Right ventricle myocardium inferior (tissue), 1 donor: ENCODE measurements at places on chromosomes 7 and 10.
A peak's percentile ranks its signal among the peaks of the same experiment; 100 is the strongest.

DNA sequence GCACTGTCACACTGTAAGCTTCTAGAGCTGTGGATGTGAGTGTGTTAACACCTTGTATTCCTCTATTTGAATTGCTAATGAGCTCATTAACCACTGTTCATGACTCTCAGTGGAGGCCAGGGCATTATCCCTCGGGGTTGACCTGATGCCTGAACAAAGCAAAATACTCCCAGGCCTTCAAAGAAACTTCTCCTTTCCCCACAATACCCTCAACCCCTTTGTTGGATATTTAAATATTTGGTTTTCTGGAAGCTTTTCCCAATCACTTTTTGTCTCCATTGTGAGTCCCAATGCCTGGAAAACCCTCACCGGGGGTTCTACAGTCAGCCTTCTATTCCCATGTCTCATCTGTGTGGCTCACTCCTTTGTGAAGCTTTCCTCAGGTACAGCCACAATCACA lies 780.1 kb downstream of the PHTF2 start:
- no peak for DNase-seq

DNA sequence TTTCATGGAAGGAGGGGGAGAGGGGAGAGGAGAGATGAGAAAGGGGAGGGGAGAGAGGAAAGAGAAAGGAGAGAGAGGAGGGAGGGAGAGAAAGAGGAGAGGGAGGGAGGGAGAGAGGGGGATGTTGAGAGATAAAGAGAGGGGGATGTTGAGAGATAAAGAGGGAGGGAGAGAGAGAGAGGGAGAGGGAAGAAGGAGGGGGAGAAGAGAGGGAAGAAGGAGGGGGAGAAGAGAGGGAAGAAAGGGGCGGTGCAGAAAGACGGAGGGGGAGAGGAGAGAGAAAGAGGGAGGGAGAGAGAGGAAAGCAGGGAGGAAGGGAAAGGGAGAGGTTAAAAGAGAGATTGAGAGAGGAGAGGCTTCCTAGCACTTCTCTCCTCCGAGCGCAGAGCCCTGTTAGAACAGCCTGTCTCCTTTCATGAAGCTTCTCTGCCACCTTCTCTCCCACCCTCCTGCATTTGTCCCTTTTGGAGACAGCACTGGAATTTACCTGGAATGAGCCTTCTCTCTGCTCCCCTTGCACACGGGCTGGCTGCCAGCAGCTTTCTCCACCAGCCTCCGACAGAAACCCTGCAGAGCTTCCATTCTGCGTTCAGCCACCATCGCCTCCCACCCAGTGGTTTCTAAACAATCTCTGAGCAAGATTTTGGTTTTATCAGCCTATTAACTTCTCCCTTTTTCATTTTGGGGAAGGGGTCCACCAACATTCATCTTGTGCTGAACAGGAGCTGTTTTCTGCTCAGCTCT lies 74.0 kb upstream of the CARD11 start:
- no peak for DNase-seq

GRCh38 chr10:12319076-12319475 lies 30.3 kb upstream of the CAMK1D start:
- no peak for DNase-seq

- no peak for DNase-seq
Observed at GRCh38 chr10:26840938-26841732, 19.6 kb downstream of the ABI1 start.

GRCh38 chr10:124482236-124482800 lies 20.7 kb downstream of the LHPP start:
- DNase-seq: no peak

- peak; percentile 58 for DNase-seq
Observed at GRCh38 chr7:94146408-94146807, 142.3 kb upstream of the BET1 start.

- DNase-seq: no peak
Observed at GRCh38 chr10:30985512-30985911, 46.2 kb downstream of the ZNF438 start.

GRCh38 chr10:14880229-14880628 lies 1.6 kb downstream of the SUV39H2 start:
- DNase-seq: no peak

DNA sequence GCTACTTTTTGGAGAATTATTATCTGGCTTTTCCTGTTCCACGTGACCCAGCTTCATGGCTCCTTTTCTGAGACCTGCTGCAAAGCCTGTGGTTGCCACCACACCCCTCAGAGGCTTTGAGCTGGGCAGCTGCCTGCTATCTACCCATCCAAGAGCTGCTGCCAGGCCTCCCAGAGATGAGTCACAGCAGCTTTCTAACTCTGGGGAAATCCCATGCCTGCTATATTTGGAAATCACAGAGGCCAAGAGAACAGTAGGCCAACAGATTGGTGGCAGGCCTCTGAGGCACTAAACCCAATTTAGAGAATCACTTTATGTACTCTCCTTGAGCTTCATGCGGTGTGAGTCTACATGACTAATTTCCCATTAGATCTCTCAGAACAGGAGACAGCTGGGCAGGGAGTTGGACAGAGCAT lies 35.2 kb downstream of the SGCE start:
- DNase-seq: peak; percentile 78

- no peak for DNase-seq
Observed at GRCh38 chr10:79111846-79112614, 43.3 kb downstream of the ZMIZ1 start.

DNA sequence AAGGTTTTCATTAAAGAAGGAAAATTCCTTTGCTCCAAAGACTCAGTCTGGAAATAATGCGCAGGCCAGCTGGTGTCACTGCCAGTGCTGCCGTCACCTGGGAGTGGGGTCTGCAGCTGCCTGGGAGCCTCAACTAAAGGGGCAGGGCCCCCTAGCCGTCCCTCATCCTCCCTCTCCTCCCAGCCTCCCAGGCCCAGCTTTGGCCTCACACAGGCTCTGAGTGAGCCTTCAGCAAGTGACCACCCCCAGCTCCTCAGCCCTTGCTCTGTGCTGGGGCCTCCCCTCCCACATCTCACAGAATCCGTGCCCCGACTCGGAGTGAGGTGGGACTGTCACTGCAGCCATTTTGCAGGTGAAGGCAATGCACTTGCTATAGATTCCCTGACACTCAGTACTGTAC lies 11.1 kb upstream of the RET start:
- DNase-seq: peak; percentile 13

DNA sequence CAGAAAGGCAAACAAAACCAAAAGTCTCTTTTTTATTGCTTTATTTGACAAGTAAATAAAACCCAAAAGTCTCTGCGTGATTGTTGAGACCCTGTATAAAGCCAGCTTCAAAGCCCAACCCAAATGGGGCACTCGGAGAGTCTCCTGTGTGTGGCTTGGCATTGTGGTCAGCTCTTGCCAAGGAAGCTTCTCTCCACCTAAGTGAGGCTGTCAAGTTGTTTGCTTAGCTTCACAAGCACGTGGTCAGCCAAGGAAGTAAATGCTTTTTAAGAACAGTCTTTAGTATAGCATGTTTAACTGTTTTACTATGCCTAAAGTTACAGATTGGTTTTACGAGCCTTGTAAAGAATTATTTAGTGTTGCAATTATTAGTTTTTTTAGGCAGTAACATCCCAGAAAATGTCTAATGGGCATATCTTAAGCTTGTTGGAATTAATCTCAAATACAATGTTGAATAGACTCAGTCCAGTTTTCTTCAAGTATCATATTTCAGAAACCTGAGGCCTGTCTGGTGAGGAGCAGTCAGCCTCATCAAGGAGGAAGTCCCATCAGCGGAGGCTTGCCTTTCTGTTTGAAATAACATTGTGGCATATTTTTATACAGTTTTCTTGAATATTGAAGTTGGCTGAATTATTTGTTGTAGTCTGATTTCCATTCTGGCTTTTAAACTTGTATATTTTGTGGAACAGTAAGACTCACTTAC lies 144.3 kb downstream of the ANKRD30A start:
- DNase-seq: no peak

DNA sequence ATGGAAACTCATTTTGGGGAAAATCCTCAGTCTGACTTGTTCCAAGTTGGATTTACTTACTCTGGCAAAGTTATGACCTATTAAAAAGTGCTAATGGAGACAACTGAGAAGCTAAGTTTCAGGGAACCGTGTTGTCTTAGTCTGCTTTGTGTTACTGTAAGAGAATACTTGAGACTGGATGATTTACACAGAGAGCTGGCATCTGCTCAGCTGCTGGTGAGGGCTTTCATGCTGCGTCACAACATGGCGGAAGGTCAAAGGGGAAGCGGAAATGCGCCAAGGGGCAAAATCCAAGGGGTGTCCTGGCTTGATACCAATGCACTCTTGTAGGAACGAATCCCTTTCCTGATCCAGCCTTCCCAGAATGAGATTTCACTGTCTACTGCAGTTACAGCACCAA lies 46.4 kb downstream of the MTURN start:
- DNase-seq: no peak

- no peak for DNase-seq
Observed at GRCh38 chr7:1681581-1681980, 11.5 kb downstream of the ELFN1 start.

GRCh38 chr7:155710031-155710430 lies 65.6 kb downstream of the RBM33 start:
- no peak for DNase-seq

DNA sequence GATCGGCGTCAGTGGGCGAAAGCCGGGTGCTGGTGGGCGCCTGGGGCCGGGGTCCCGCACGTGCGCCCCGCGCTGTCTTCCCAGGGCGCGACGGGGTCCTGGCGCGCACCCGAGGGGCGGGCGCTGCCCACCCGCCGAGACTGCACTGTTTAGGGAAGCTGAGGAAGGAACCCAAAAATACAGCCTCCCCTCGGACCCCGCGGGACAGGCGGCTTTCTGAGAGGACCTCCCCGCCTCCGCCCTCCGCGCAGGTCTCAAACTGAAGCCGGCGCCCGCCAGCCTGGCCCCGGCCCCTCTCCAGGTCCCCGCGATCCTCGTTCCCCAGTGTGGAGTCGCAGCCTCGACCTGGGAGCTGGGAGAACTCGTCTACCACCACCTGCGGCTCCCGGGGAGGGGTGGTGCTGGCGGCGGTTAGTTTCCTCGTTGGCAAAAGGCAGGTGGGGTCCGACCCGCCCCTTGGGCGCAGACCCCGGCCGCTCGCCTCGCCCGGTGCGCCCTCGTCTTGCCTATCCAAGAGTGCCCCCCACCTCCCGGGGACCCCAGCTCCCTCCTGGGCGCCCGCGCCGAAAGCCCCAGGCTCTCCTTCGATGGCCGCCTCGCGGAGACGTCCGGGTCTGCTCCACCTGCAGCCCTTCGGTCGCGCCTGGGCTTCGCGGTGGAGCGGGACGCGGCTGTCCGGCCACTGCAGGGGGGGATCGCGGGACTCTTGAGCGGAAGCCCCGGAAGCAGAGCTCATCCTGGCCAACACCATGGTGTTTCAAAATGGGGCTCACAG lies 1.1 kb downstream of the EGFR start:
- DNase-seq: no peak

DNA sequence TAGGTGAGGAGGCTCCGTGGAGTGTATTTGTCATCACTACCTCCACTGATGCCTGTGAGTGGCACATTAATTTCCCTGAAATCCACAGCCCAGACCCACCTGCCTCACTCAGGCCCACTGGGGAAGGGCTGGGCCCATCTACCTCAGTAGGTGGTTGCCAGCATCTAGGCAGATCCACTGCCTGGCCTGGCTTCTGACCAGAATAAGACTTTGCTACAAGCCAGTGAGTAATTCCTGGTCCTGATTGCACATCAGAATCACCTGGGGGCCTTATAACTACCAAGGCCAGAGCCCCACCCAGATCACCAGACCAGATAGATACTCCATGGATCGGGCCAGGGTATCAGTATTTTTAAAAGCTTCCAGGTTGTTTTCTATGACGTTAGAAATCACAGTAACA lies 37.5 kb upstream of the PLEKHA1 start:
- DNase-seq: no peak

- DNase-seq: no peak
Observed at GRCh38 chr7:41584746-41585145, 118.1 kb downstream of the INHBA start.

GRCh38 chr10:47206449-47207280 lies 93.3 kb upstream of the GDF10 start:
- no peak for DNase-seq

- DNase-seq: no peak
Observed at GRCh38 chr10:61329854-61330253, 123.3 kb downstream of the TMEM26 start.

GRCh38 chr10:123913688-123914268 lies 22.2 kb upstream of the CPXM2 start:
- no peak for DNase-seq

DNA sequence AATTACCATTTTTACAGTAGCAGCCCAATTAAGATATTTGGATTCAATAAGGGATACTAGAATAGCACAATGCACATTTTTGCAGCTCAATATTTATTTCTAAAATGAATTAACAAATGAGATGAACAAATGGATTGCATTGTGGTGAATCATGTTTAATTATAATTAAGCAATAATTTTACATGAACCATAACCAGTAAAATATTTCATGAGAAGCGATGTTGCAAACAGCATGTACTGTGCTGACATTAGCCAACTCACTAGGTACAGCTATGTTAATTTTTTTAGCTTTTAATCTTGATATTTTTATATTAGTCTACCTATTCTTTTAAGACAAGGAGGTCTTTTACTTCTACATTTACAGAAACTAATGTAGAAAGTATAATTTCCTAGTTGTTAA lies 399.1 kb upstream of the AKR1E2 start:
- DNase-seq: no peak

GRCh38 chr7:27200761-27201579 lies 1.1 kb upstream of the HOXA13 start:
- DNase-seq: no peak

- DNase-seq: no peak
Observed at GRCh38 chr7:116687801-116688201, 15.8 kb downstream of the MET start.

GRCh38 chr10:102146971-102147428 lies 5.2 kb upstream of the NOLC1 start:
- DNase-seq: peak; percentile 61

GRCh38 chr7:92797284-92797683 lies 39.1 kb downstream of the CDK6 start:
- DNase-seq: peak; percentile 59

GRCh38 chr7:135560631-135561030 lies 2.9 kb downstream of the NUP205 start:
- no peak for DNase-seq

DNA sequence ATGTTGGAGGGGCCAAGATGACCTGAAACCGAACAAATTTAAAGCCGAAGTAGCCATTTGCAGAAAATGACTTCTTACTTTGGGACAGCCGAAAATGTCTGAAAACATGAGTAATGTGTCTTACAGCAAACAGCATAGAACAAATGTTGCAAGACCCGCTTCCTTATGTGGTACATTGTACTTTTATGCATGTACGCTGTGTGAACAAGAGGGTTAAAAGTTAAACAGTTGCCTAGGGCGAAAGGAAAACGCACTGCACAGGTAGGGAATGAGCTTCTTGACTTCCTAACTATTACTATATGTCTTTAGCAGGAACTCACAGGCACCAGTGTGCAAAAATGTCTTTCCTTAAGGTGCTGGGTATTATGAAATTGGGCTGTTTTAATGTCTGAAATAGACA lies 303.5 kb upstream of the MGMT start:
- no peak for DNase-seq

GRCh38 chr10:126561921-126562680 lies 108.4 kb downstream of the C10orf90 start:
- no peak for DNase-seq
